ENCODE measurements at places on chromosomes 2 and 18.

GRCh38 chr18:11849841-11850634 is 1.2 kb upstream of the CHMP1B start:
- peak; percentile 84 for DNase-seq

GRCh38 chr2:215556979-215557378 is 121.1 kb upstream of the FN1 start:
- DNase-seq, result no peak

GRCh38 chr2:176704282-176704858 is 435.1 kb downstream of the MTX2 start:
- no peak for DNase-seq

DNA sequence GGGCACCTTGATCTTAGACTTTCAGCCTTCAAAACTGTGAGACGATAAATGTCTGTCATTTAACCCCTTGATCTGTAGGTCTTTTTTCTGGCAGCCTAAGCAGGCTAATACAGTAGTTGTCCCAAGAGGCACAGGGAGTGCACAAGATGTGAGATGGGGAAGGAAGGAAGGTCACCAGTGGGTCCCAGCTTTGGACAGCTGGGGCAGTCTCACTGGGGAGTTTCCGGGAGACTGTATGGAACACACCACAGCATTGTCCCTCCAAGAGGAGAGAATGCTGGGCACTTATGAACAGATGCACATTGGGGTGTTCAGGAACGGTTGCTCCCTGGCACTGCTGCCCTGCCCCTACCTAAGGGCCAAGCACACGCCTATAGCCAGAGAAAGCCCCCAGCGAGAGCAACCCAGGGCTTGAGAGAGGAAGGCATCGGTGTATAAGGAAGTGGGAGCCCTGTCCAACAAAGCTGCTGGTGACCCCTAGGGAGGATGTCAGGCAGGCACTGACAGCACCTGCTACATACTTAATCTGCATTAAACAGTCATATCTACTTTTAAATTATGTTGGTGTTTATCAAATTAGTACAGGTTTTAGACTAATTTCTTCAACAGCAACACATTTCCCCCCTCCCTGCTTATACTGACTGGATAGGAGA is 11.6 kb upstream of the NCK2 start:
- no peak for DNase-seq

DNA sequence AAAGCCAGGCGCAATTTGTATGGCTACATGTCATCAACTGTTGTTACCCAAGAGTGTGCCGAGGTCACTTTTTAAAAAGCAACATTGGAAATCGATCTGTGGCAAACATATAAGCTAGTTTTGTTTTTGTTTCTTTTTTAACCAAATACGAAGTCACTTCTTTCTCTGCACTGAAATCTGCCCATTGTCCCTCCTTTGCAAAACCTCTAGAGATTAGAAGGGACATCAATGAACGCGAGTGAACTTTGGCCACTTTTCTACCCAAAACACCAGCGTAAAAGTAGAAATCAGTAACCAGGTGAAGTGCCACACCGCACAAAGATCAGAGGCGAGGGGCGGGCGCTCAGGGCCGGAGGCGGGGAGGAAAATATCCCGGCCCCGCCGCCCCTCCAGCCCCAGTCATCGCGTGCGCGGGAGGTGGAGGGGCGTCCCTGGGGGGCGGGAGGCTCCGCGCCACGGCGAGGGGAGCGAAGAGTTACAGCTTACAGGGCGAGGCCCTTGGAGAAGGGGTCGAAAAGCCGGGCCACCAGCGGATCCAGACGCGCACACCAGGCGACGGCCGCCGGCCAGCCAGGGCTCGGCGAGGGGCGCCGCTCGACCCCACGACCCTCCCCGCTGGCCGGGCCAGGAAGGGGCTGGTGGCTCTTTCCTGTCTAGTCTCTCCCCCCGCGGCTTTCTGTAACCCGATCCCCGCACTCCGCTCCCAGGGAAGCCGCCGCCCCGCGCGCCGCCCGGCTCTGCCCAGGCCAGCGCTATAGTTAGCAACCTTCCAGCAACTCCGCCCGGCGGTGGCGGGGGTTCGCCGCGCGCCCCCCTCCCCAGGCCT is 993 bp downstream of the RBMS1 start:
- DNase-seq, result peak; percentile 90

GRCh38 chr2:38876407-38876806 is 631 bp downstream of the MORN2 start:
- peak; percentile 56 for DNase-seq

DNA sequence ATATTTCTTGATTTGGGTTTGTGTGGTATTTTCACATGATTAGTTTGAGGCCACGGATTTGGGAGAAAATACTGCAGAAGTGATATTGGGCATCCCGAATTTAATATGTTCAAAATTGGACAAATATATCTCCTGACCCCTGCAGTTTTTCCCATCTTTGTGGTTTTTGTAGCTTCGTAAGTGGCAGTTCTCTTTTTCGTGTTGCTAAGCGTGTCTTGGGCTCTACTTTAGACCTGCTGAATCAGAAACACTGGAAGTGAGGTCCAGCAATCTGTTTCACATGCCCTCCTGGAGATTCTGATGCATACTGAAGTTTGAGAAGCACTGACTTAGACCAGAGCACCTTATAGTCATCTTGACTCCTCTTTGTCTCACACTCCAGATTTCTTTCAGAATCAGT is 98.3 kb downstream of the EPB41L5 start:
- no peak for DNase-seq

GRCh38 chr2:230068651-230069055 is at the start of gene SLC16A14:
Gene SLC16A14 (minus strand): TSS chr2:230068924. CDS start chr2:230059352, 9,572 bp downstream.
- peak; percentile 76 for DNase-seq

GRCh38 chr18:25247725-25248124 is 104.2 kb downstream of the ZNF521 start:
- DNase-seq, result no peak

DNA sequence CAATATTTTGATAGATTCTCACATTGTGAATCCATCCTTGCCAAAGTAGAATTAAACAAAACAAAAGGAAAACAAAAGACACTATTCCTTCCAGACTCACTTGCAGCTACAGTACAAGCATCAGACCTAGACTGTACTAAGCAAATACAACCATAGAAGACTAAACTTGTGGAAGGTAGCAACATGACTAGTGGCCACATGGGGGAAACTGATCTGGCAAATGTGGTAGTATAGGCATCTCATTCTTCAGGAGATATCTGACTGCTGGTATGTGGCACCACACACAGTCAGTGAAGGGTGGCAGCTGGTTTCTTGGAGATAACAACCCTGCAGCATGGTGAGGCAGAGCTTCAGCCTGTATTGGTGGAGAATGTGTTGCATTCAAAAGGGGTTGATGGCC is 81.0 kb upstream of the ACVR2A start:
- no peak for DNase-seq

- DNase-seq, result no peak
These were observed 40.6 kb downstream of the SPC25 start for GRCh38 chr2:168849610-168850009.

DNA sequence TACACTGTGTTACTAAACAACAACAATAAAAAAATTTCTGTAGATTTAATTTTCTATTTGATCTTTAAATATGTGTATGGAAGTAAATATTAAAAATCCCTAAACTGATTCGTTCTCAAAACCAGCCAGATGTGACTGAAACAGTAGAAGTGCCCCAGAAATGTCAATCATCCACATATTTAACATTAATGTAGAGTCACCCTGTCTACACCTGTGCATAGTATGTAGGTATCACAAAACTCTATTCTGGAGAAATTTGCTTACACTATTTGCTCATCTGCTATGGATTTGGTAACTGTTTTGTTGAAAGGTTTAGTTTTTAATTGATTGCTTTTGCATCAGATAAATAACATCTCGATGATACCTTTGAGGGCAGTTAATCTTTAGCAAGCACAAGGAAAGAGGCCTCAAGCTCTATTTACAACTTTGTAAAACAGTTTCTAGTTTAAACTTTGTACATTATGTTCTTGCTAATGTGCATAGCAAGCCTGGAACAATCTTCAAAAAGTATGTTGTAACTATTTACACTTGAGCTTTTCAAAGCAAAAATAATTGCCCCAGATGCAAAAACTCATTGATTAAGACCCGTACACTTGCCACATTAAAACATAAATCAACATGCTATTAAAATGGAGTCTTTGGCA is 76.8 kb downstream of the PPP1R1C start:
- DNase-seq, result no peak
